Eye (tissue), 1 donor: ENCODE measurements at places on chromosomes 7 and 10.

DNA sequence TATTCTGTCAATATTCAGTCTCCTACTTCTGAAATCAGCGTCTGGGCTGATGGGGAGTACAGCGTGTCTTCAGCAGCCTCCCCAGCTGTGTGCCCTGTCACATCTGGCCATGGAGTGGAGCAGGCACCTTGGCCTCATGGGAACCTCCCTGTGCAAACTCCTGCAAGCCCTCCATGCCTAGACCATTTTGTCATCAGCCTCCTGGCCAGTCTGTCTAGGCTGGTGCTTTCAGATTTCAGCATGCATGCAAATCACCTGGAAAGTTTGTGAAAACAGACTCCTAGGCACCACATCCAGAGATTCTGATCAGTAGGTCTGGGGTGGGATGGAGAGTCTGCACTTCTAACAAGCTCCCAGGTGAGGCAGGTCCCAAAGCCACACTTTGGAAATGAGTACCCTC lies 26.2 kb upstream of the CCSER2 start:
- no peak for DNase-seq

DNA sequence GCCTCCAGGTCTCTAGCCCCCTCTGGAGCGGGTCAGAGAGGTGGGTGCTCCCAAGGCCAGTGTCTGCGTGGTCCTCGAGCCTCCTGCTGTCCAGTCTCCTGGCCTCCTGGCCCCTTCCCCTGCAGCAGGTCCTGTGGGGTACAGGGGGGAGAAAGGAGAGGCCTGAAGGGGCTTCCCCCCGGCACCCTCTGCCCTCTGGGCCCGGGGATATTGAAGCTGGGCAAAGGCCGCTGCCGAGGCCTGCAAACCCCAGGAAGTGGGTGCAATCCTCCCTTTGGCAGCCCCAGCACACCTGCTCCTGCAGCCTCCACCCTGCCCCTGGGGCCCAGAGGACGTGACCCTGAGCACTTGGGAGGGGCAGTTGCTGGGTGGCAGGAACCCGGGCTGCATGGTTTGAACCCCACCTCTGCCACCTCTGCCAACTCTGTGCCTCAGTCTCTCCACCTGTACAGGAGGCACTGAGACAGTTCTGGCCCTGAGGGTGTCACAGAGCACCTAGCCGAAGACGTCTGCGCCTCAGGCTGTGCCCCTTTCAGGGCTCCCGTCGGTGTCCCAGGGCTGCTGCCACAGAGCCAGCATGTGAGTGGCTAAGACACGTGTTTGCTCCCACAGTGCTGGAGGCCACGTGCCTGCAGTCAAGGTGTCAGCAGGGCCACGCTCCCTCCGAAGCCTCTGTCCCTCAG lies 59.1 kb upstream of the INPP5A start:
- no peak for DNase-seq

DNA sequence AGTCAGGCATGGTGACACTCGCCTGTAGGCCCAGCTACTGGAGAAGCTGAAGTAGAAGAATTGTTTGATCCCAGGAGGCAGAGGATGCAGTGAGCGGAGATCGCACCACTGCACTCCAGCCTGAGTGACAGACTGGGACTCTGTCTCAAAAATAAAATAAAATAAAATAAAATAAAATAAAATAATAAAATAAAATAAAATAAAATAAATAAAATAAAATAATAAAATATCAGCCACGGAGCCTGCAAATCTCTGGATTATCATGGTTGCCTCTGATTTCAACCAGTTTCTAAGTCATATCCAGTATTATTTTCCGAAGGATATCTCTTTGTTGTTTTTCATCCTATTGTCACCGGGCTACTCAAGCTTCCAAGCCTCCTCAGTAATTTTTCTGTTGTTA lies 51.7 kb upstream of the FZD8 start:
- no peak for DNase-seq

DNA sequence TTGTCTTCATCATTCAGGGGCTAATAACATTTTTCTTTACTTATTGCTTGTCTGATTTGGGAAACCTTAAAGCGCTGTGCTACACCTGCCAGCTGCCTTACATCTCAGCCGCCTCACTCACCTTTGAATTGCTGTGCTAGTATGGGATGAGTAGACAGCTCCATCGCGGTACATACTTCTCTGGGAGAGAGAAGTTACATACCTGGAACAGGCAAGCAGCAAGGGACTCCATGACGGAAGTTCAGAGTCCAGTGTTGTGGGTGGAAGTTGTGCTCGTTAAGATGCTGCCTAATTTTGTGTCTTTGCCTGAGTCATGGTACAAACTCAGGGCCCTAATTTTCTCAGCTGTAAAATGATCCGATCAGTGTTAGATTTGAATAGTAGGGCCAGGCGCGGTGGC lies 1.9 kb downstream of the NUB1 start:
- DNase-seq, result no peak

DNA sequence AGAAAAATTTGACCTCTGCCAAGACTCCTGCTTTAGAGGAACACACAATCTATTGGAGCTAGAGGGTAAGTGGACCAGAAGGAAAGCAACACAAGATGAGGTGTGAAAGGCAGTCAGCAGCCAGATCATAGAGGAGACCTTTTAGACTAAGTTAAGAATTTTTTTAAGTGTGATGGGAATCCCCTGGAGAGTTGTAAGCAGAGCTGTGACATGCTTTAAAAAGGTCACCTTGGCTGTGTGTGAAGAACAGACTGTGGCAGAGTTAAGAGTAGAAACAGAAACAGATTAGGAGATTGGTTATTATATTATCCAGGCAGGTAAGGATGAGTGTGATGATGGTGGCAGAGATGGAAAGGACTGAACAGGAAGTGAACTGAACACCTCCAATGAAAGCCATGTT lies 23.5 kb downstream of the CPEB3 start:
- DNase-seq, result peak; percentile 7

DNA sequence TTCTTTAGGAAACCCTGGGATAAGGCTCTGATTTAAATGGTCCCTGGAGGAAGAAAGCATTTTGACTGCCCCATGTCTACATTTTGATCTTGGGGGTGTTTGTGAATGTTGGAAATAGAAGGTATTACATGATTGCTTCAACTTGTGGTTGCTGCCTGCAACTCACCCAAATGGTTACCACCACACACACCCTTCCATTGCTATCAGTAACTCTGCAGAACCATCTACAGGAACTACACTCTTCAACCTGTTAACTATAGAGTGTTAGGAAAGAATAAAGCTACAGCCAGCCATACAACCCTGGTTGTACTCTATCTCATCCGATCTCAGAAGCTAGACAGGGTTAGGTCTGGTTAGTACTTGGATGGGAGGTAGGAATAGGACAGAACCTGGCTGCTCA lies 71.2 kb downstream of the APBB1IP start:
- no peak for DNase-seq

DNA sequence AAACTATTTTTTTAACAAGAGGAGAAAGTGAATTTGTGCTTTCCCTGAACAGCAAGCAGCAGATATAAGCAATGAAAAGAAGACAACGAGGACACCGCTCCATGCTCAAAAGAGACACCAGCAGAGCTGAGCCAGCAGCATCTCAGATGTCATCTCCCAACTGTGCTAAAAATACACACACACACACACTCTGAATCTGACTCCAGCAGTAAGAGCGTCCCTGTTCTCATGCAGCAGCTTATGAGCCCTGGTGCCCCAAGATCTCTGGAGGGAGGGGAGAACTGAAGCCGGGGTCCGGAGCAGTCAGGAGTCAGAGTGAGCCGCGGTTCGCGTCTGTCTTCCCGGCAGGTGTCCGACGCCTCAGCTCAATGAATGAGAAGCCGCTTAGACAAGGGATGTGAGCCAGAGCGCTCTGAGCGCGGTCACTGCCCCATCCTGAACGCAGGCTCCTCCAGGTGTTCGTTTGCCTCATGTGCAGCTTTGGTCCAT lies 49.2 kb downstream of the SVIL start:
- peak; percentile 64 for DNase-seq

- DNase-seq, result peak; percentile 83
Observed at GRCh38 chr10:104680467-104681401, 39.6 kb downstream of the SORCS3 start.

DNA sequence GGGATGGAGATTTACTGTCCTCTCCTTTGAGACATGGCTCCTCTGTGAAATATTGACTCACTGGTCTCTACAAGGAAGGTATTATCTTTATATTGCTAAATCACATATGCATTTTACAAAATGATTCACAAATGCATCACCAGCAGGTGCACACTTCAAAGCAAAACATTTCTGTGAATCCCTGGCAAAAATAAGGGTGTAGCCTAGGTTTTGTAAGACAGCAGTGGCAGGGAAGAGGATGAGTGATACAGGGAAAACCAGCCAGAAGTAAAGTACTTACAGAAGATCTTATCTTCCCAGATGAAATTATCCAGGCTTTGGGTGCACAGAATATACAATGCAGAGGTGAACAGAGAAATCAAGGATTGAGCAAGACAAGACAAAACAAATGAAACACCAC lies 1094.6 kb downstream of the GATA3 start:
- DNase-seq, result no peak

DNA sequence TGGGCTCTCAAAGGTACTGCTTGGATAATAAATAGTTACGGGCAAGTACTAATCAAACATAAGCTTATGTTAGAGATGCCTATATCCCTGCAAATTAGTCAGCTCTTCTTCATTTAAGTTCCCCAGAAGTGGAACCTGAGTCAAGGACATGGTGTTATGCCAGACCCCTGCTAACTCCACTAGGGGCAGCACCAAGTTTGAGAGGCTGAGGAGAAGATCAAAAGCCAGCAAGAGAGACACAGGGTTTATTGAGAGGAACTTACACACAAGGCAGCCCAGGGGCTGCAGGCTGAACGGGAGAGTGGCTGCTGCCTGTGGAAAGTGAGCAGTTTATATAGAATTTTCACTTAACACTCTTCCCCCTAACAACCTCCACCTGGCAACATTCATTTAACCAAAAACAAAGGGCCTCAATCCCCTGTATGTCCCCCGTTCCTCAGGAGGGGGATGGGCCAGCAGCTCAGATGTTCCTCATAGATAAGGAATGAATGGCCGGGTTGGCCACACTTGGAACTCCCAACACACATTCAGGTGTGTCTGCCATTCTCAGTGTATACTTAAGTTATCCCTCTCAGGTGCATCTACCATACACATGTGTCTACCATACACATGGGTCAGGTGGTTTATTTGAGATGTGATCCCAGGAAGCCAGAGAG lies 62.6 kb upstream of the GHITM start:
- DNase-seq, result peak; percentile 4

- DNase-seq, result peak; percentile 67
Observed at GRCh38 chr10:11810313-11810766, 12.8 kb upstream of the PROSER2 start.

DNA sequence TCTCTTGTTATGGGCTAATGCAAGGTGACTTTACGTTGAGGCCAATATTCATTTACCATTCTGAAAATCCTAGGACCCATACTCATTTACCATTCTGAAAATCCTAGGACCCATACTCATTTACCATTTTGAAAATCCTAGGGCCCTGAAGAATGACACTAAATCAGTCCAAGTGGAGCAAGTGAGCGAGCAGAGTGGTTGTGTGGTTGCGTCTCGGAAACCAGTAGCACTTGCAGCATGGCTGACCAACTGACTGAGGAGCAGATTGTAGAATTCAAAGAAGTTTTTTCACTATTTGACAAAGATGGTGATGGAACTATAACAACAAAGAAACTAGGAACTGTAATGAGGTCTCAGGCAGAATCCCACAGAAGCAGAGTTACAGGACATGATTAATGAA lies 6.9 kb downstream of the SAR1A start:
- no peak for DNase-seq

GRCh38 chr10:19843487-19843886 lies 27.3 kb downstream of the PLXDC2 start:
- no peak for DNase-seq

GRCh38 chr10:69573056-69573806 lies at the start of gene NEUROG3:
Gene NEUROG3 (minus strand): TSS chr10:69573422. CDS start chr10:69573043, 379 bp downstream.
- DNase-seq, result peak; percentile 50

DNA sequence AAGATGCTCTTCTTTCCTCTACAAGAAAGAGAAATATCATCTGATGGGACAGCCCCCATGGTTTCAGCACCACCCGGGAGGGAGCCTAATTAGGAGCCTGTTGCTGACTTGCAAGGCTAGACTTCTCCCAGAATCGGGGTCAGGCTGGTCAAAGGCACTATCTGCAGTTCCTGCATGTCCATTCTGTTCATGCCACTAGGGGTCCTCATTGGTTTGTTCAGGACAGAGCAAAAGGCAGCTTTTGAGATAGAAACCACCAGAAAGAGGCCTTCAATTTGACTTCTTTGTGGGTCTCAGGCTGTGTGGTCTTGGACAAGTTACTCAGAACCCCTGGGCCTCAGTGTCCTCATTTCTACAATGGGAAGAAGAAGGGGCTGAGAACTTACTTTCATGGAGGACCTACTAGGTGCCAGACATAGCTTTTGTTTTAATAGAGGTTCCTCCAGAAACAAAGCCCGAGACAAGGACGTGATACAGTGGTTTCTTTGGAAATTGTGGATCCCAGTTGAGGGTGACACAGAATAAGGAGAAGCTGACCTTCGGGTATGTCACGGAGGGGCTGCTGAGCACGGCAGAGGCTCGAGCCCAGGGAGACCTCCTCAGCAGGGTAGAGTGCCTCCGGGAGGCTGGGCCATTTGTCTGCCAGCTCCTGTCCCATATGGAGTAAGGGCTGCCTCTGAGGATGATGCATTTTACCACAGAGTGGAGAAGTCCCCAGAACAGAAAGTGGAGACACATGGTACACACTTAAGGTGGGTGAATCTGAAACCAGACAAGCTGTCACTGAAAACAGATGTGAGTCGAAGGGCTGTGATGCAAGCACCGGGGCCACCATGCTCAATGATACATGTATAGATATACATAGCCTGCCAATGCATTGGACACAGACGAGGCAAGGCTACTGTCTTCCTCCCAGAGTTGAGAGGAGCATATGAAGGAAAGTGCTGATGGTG lies 33.1 kb upstream of the NEUROD6 start:
- peak; percentile 82 for DNase-seq

- no peak for DNase-seq
Observed at GRCh38 chr10:24469993-24470392, 253.7 kb downstream of the ARHGAP21 start.
